ENCODE measurements at places on chromosomes 1 and 21.

DNA sequence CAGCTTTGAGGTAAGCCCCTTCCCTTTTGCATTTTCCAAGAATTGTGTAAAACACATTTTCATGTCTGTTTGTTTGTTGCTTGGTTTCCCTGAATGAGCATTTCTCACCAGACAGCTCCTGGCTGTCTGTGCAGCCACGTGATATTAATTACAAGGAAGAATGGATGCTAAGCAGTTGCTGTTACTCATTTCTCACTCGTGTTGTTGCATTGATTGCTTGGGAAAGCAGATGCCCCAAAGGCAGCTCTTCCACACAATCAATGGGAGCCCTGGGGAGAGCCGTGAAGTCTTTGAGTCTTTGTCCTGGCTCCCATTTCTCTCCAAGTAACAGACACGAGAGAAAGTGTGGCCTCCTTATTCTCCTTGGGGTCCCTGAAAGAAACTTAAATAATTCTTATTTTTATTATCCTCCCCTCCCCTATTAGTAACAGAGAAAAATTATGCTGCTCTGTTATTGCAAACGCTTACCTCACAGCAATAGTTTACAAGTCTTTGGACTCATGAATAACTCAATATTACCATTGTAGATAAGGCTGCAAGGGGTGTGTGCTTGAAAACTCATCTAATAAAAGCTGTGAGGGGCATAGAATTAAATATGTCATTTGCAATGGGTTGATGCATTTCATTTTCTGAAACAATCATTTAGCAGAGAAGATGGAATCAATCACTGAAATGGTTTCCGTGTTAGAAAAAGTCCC lies 127.7 kb upstream of the CAMK1G start:
- DNase-seq: no peak

GRCh38 chr1:245444147-245444828 lies 289.5 kb downstream of the KIF26B start:
- no peak for DNase-seq

DNA sequence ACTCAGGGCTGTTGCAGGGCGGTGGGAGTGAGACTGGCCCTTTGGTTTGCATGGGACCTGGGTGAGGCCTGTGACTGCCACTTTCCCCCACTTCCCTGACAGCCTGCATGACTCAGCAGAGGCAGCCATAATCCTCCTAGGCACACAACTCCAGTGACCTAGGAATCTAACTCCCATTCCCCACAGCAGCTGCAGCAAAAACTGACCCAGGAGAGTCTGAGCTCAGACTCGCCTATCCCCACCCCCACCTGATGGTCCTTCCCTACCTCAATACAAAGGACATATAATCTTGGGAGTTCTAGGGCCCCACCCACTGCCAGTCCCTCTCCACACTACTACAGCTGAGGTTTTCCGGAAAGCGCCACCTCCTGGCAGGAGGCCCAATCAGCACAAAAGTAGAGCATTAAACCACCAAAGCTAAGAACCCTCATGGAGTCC lies 26.7 kb downstream of the NDC1 start:
- peak; percentile 33 for DNase-seq

DNA sequence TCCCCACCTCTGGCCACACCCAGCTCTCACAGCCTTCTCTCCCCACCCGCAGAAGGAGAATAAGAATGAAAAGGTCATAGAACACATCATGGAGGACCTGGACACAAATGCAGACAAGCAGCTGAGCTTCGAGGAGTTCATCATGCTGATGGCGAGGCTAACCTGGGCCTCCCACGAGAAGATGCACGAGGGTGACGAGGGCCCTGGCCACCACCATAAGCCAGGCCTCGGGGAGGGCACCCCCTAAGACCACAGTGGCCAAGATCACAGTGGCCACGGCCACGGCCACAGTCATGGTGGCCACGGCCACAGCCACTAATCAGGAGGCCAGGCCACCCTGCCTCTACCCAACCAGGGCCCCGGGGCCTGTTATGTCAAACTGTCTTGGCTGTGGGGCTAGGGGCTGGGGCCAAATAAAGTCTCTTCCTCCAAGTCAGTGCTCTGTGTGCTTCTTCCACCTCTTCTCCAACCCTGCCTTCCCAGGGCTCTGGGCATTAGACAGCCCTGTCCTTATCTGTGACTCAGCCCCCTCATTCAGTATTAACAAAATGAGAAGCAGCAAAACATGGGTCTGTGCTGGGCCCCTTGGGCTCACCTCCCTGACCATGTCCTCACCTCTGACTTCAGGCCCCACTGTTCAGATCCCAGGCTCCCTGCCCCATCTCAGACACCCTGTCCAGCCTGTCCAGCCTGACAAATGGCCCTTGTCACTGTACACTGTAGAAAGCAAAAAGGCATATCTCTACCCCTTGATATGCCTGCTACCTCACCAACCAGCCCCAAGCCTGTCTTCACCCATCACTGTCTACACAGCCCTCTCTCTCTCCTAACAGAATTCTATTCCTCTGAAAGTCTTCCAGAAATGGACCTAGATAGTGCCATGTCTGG lies 3.2 kb downstream of the S100A9 start:
- DNase-seq: no peak

GRCh38 chr1:41576620-41577019 lies 92.1 kb upstream of the EDN2 start:
- no peak for DNase-seq

DNA sequence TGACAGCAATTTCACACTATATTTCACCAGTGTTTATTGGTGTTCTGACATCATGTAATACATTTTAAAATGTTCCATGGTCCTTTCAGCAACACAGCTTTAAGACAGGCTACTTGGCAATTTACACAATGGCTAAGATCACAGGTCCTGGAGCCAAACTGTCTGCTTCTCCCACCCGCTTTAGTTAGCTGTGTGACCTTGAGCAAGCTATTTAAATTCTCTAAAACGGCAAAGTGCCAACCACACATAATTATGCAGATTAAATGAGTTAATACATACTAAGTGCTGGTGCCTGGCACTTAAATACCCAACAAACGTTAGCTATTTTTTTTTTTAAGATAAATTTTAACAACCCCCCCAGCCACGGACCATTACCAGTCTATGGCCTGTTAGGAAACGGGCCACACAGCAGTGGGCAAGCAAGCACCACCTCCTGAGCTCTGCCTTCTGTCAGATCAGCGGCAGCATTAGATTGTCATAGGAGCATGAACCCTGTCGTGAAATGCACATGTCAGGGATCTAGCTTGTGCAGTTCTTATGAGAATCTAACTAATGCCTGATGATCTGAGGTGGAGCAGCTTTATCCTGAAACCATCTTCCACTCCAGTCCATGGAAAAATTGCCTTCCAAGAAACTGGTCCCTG lies 26.9 kb downstream of the SOD1 start:
- no peak for DNase-seq

DNA sequence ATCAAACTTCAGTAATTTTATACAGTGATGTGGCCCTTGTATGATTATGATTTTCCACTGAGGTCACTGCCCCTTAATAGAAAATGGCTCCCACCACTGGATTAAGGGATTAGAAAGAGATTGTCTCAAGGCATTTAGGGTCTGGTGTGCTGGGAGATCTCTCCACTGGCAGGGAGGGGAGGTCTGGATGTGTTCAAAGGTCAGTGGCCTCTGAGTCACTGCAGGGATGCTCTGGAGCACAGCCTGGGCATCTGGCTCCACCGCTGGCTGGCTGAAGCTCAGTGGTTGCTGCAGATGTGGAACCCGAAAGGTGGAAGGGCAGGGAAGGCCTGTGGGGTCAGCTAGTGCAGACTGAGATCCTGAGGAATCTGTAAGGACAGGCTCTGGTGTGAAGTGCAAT lies 18.3 kb upstream of the CHI3L1 start:
- no peak for DNase-seq

DNA sequence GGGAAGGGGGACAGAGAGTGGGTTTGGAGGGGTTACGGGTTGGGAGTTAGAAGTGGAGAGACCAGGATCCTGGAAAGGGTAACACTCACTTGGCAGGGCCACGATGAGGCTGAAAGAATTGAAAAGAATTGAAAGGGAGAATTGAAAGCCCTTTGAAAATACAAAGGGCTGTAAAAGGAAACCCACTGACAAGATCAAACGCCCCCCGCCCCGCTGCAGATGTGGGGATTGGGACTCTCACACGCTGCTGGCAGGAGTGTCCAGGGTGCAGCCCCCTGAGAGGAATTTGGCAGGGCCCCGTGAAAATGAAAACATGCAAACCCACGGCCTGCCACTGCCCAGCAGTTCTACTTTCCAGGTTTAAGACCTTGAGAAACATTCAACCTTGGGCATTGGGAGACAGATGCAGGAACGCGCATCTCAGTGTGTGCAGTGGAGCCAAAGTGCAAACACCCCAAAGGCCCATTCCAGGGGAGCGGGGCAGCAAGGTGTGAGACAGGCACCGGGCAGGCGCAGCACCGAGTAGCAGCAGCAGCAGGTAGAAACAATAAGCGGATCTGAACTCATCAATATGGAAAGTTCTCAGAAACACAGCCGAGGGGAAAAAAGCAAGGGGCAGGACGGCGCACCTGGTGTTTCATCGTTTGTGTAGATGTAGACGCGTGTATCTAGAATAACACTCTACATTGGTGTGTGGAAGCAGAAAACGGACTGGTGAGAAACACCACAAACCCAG lies 8.3 kb upstream of the TNFRSF1B start:
- peak; percentile 62 for DNase-seq

DNA sequence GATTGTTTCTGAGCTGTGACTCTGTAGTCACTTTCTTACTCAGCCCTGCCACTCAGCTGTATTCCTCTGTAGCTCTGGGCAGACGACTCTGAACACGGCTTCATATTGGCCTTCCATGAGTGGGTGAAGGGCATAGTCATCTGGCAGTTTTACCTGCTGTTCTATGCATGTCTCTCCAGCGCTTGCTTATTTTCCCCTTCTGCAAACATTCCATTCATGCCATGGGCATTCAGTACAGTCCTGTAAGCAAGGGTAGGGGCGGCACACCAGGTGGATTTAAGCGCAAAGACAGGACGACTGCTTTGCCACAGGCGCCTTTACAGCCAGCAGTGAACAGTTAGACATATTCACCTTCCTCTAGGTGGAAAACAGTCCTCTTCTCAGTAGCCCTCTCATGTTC lies 4.4 kb upstream of the WDR26 start:
- no peak for DNase-seq

- DNase-seq: no peak
Observed at GRCh38 chr1:210445485-210445884, 116.8 kb downstream of the HHAT start.

DNA sequence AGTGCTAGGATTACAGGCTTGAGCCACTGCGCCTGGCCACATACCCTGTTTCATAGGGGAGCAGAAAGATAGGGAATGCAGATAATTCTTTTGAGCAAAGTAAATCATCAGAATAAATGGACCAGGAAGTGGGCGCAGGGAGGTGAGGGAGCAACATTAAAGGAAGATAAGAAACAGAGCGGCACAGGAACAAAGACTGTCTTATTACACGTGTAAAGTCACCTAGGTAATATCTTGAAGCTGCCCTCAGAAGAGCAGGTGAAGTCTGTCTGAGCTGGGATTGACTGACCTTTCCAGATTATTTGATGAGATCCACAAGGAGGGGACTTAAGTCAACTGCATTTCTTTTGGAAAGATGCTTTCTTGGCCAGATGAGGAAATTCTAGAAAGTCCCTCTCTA lies 7.7 kb downstream of the EPRS1 start:
- DNase-seq: no peak

GRCh38 chr1:16109571-16109970 lies 36.1 kb upstream of the FAM131C start:
- DNase-seq: no peak

- DNase-seq: no peak
Observed at GRCh38 chr1:150322310-150322709, 977 bp downstream of the PRPF3 start.

GRCh38 chr1:186838380-186839040 lies 9.8 kb downstream of the PLA2G4A start:
- DNase-seq: no peak

GRCh38 chr1:15004396-15004795 lies 149.2 kb upstream of the TMEM51 start:
- no peak for DNase-seq

DNA sequence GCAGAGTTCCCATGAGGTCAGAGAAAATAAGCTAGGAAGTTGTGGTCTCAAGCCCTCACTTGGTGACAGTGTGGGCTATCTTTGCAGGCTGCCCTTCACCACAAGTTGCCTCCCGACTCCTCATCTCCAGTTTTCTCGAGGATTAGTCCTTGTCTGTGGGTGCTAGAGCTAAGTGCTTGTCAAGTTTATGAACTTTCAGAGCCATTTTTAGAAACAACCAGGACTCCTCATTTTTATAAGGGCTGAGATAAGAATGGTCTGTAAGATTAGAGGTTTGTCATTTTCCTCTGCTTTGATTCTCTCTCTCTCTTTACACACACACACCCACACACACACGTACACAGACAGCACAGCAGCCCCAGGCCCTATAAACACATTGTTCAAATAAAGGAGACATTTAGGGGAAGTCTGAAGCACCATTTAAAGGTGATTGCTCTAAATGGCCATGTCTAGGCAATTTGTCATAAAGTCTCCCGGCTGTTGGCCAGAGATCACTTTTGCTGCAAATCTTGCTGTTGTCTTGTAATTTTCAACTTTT lies 127.2 kb downstream of the LACTBL1 start:
- DNase-seq: no peak

- no peak for DNase-seq
Observed at GRCh38 chr1:116075990-116076389, 35.2 kb upstream of the MAB21L3 start.

- DNase-seq: no peak
Observed at GRCh38 chr1:15022048-15022447, 131.5 kb upstream of the TMEM51 start.

DNA sequence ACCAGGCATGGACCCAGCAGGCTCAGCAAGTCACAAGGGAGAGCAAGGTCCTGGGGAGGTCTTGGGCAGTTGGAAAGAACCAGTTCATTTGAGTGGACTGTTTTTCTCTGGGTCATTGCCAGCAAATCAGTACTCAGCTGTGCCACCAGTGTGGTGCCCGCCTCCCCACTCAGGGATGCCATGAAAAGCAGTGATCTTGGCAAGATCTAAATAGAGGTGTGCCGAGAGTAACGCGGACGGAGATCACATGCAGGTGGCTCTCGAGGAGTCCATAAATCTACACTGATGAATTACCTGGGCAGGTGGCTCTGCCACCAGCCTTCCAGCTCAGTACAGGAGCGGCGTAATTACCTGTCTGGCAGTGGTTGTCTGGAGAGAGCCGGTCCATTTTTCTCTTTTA lies 642.2 kb downstream of the PTPRU start:
- DNase-seq: no peak

GRCh38 chr1:201709564-201710295 lies 119.2 kb upstream of the IPO9 start:
- DNase-seq: peak; percentile 69
